ENCODE measurements at places on chromosomes 3 and 15.

GRCh38 chr3:36482256-36482655 lies 102.0 kb downstream of the STAC start:
- DNase-seq = no peak

DNA sequence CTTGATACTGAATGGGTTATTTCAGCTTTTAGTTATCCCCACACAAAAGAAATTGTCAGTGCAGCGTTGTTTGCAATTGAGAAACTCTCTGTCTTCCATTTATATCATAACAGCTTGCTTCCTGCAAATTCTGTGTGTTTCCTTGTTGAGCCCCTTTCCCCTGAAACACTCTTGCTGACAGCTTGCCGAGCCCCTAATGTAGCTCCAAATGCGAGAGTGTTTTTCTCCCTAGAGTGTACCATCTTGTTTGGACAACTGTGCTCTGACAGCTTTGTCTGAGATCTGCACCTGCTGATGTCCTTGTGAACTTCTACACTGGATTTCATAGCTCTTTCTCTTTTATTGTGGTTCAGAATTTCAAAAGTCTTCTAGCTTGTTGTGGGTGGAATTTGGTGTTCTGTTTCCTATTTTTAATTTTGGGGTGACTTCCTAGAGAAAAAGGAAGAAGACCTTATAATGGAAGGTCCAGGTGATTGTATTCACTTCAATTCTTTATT lies 343.5 kb downstream of the PDCD6IP start:
- DNase-seq = no peak

- DNase-seq = peak; percentile 55
Measured at GRCh38 chr3:87503900-87504498, 227.6 kb upstream of the POU1F1 start.

DNA sequence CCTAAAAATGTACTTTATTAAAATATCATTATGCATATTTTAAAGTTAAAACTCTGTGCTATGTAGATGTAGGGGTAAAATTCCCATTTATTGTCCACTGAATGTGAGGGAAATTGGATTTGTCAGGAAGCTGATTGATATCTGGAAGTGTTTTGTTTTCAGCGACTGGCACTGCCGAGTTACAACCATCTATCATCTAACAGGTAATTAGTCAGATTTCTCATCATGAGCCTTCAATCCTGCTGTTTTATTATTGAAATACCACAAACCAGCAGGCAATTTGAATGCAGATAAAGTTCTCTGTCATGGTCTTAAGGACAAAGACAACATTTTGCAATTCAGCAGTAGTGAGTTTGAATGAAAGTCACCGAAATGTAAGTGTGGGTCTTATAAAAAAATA lies 40.5 kb downstream of the ZIC1 start:
- no peak for DNase-seq

GRCh38 chr3:89043406-89043932 lies 64.0 kb upstream of the EPHA3 start:
- no peak for DNase-seq

DNA sequence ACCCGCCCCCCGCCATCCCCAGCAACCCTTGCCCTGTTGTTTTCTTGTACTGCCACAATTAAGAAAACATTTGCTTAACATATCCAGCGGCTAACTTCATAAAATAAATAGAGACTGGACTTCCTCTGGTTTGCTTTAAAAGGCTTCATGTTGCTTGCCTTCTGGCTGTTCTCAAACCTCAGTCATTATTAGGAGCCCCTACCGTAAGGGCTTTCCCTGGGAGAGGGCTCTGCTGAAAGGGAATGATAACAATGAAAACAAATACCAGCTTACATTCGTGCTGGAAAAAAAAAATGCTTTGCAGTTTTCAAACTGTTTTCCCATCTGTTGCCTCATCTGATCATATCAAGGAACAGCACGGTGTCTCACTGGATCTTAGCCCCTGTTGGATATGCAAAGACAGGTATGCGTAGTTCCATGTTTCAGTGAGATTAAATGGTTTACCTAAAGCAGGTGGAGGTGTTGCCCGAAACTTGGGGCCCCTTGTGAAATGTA lies 77.2 kb upstream of the VGLL4 start:
- DNase-seq = no peak

- DNase-seq = peak; percentile 38
Measured at GRCh38 chr3:143627336-143627735, 220.9 kb downstream of the SLC9A9 start.

- DNase-seq = no peak
Measured at GRCh38 chr3:133457465-133458067, 57.7 kb downstream of the BFSP2 start.

- peak; percentile 34 for DNase-seq
Measured at GRCh38 chr3:11385326-11385725, 113.1 kb downstream of the ATG7 start.

DNA sequence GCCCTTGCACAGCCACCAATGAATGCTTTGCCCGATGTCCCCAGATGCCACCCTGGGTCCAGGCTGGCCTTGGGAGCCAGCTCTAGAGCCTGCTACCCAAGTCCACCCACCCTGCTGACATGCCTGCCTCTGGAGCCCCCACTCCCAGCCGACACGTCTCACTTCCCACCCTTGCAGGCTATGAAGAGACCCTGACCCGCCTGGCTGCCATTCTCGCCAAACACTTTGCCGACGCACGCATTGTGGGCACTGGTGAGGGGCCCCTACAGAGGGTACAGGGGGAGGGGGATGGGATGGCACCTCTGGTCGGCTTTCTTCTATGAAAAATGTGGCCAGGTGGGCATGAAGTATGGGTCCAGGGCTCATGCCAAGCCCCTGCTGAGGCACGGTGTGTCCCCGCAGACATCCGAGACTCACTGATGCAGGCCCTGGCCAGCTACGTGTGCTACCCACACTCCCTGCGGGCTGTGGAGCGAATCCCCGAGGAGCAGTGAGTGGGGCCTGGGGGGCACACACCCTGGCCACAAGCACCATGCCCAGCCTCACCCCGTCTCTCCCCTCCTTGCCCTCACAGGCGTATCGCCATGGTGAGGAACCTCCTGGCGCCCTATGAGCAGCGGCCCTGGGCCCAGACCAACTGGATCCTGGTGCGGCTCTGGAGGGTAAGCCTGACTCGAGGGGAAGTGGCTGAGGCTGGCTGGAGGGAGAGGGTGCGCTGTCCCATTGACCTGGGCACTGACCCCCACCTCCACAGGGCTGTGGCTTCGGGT lies 6.0 kb downstream of the AMIGO3 start:
- no peak for DNase-seq

- DNase-seq = no peak
Measured at GRCh38 chr3:98596541-98597500, 3.4 kb upstream of the CPOX start.

All from astrocyte (in vitro differentiated cells and primary cell).